Hippocampal formation (tissue), 2 donors: ENCODE measurements at places on chromosomes 3 and 15.
A peak's percentile ranks its signal among the peaks of the same experiment; 100 is the strongest.

DNA sequence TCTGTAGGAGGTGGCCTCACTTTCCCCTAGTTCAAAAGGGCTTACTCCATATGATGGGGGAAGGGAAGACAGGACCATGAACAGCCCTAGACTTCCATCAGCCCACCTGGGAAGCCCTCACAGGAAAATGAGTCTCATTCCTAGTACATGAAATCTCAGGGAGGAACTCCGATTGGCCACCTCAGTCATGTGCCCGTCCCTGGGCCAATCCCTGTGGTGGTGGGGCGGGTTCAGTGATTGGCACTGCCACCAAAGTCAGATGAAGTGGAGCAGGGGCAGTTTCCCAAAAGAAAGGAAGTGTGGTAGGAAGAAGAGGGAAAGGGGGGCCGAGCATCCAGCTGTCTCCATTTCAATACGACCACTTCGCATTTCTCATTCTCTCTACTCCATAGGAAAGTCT, 25.9 kb upstream of the GP9 start:
- DNase-seq: no peak

- no peak for DNase-seq
Measured at GRCh38 chr3:192170659-192171058, 556.7 kb downstream of the FGF12 start.

DNA sequence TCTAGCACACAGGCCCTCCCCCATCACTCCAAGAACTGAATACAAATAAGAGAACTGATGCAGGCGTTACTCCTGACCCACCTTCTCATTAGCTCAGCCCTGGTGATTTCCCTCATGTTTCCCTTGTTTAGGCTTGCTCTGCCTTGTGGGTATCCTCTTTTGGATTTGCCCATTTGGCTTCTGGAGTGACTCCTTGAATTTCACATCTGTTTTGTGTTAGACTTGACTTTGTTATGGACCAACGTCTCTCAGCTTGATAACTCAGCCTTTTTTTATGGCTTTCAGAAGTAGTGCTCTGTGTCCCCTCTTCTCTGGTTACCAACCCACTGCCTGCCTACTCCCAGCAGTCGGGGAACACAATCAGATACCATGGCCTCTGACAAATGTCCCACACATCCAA, 11.3 kb upstream of the TMOD3 start:
- DNase-seq: no peak

DNA sequence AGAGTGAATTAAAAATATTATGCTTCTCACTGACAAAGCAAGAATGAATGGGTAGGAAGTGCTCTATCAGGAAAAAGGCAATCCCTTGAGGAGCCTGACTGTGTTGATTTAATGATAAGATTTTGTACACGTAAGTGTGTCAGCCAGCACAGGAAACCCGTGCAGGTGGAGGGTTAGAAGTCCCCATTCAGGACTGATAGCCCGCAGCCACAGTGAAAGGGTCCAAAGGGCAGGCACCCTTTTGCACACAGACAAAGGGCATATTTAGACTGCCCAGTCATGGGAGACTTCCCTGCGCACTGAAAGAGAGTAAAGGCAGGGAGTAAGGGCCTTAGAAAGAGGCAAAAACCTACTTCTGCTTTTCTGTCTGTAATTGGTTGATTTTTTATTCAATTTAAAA, 26.4 kb upstream of the SKIL start:
- DNase-seq: no peak

DNA sequence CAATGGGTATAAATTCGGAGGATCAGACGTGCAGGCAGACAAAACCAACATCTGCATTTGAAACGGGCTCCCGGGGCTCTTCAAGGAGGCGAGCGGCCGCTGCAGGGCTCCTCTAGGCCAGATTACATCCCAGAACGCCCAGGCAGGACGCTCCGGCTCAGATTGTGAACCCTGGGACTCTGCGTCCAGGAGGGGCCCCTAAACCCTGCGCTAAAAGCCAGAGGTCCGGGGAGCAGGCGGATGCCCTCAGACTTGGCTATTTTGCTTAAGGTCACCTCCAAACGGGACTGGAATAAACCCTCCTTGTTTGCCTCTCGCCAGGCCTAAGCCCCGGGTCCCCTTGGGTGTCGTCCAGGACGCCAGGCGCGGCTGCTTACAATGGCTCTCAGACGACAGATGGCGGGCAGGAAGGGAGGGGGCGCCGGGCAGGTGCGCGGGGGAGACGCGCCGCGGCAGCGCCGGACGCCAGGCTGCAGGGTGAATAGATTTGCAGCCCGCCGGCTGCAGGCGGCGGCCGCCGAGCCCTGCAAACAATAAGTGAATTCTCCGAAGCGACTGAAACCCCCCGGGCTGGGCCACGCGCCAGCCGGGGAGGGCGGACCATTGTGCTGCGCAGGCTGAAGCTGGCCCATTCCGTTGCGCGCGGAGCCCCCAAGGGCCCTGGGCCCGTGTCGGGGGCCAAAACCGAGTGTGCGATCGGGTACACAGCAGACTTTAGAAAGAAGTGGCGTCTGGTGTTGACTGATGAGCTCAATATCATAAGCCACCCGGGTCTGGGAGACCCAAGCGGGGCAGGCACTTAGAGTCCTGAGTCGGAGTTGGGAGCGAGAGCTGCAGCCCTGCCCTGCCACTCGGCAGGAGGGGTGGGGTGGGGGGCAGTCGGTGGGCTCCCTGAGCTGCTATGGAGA, 32.3 kb upstream of the AMOTL2 start:
- DNase-seq: peak; percentile 59
